Left ventricle myocardium superior (tissue), 1 donor: ENCODE measurements at places on chromosomes 7 and 10. TPM values are rescaled to one million over a fixed set of nuclear protein-coding genes. Genes with fewer than 3 reads are reported as not detected.
A peak's percentile ranks its signal among the peaks of the same experiment; 100 is the strongest.

EEF1AKMT2 gene
- total RNA-seq: 13.7 TPM

- DNase-seq: no peak
Observed at GRCh38 chr7:149225106-149225505, 14.3 kb upstream of the ZNF212 start.

- no peak for DNase-seq
Observed at GRCh38 chr10:62627983-62628382, 176.5 kb upstream of the ADO start.

GRCh38 chr7:77537778-77538280 lies 734 bp downstream of the PTPN12 start:
- DNase-seq: peak; percentile 61

DNA sequence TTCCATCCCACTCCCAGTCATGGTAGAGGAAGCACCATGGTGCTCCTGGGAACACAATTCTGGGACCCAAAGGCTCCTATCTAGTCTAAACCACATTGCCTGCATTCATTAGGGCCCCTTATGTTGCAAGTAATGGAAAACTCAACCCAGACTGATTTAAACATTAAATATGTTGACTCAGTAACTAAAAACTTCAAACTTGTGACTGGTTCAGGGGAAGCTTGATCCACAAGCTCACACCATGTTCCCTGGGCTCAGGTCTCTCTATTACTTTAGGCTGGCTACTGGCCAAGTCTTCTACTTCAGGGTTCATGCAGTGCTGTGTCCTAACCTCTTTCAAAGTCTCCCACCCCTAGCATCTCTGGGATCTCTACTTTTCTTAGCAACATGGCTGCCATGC lies 13.1 kb downstream of the WNT16 start:
- no peak for DNase-seq

- no peak for DNase-seq
Observed at GRCh38 chr7:30584965-30585364, 9.7 kb upstream of the GARS1 start.

GRCh38 chr10:121607310-121608055 lies 9.2 kb upstream of the FGFR2 start:
- no peak for DNase-seq

- peak; percentile 41 for DNase-seq
Observed at GRCh38 chr10:74177140-74177677, 26.2 kb downstream of the ADK start.

GRCh38 chr7:141328290-141328689 lies 222.9 kb upstream of the AGK start:
- no peak for DNase-seq

GRCh38 chr10:78532480-78533042 lies 498.9 kb downstream of the RPS24 start:
- no peak for DNase-seq

DNA sequence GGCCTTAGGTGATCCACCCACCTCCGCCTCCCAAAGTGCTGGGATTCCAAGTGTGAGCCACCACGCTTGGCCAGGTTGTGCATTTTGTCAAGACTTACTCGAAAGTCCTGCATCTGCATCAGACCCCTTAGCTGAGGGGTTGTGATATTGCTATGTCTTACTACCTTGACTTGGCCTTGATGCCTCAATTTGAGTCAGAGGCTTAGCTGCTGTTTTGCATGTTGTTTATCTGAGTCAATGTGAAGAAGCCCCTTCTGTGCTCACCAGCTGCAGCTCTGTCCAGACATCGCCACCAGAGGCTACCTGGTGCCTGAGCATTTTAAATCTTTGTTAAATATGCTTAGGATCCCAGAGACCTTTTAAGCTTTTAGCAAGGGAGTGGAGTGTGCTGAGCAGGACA lies 18.1 kb downstream of the UBE2D4 start:
- no peak for DNase-seq

DNA sequence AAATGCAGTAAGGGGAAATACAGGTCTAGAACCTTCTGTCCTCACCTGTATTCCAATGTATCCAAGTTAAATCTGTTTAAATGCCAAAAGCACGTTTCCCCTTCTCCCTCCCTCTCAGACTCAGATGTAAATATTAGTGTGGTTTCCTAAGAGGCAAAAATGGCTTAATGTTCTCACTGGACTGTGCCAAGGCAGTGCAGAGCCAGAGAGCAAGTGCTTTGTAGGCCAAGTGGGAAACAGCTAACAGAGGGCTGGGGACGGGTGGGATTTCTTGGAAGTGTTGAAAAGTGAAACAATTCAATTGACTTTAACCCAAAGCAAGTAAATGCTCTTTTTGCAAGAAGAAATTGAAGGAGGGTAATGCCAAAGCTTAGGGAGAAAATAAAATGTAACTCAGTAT lies 103.1 kb downstream of the GSAP start:
- DNase-seq: no peak

GRCh38 chr7:107964510-107964909 lies 38.5 kb downstream of the LAMB1 start:
- no peak for DNase-seq

CPED1 gene
- 32.8 TPM for total RNA-seq

MSRB2 gene
- 182 TPM for total RNA-seq
